T47D (cell line): ENCODE measurements at places on chromosomes 16 and 17.

- DNase-seq = no peak
Measured at GRCh38 chr17:9057310-9057709, 36.0 kb downstream of the NTN1 start.

GRCh38 chr17:69457603-69458002 lies 43.1 kb downstream of the MAP2K6 start:
- DNase-seq = no peak

GRCh38 chr17:71516149-71516548 lies 604.7 kb upstream of the SOX9 start:
- DNase-seq = no peak

- DNase-seq = no peak
Measured at GRCh38 chr16:55908641-55909040, 33.5 kb upstream of the CES5A start.

DNA sequence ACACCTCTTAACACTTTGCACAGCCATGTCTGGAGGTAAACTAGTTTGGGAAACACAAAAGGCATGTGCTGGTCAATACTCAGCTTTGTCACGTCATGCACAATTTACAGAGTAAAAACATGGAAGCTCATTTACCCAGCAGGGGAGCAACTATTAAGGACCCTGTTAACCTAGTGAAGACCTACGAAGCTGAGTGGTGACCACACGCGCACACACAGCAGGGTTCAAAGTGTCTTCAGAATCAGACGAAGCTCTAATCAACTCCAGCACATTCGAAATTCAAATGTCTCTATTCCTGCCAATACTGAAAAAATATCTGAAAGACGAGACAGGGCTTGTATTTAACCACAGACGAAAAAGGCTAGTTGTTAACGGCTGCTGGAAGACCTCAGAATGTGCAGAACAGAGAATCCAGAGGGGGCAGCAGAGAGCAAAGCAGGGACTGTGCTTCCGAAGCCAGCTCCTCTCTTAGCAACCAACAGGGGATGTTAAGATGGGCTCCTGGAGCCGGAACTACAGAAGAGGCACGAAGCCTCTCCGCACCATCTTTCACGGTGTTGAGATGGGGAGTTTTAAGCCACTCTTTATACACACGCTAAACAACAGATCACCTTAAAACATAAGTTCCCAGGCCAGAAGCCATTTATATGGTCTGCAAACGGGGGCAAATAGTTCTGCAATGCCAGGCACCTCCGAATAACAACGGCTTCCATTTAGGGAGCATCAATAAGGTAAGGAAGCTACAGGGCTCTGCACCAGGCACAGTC lies 45.7 kb downstream of the CMTM4 start:
- peak; percentile 67 for DNase-seq

- no peak for DNase-seq
Measured at GRCh38 chr17:69945698-69946185, 129.3 kb upstream of the KCNJ16 start.

DNA sequence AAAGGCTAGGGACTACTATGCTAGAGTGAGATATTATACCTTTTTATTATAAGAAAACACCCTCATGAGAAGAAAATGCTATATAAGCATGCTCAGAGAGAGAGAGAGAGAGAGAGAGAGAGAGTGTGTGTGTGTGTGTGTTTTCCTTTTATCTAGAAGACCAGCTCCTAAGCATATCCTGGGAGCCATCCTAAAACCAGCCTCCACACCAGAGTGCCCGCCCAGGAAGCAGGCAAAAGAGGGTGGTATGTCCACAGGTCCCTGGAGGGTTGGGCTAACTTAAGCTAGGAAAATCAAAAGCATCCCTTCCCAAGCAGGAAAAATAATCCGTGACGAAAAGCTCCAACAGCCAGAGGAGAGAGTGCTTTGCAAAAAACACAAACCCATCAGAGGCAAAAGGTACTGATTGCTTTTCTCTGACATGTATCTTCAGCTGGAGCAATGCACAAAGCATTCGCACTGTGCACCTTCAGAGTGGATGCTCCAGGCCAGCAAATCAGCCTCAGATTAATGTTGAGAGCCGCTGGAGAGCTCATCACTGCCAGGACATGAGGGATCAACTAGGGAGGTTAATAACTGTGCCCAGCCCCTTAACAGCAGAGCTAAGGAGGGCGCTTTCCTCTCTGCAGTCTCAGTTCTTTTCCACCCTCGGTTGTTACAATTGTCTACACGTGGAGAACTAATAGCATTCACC lies 125.1 kb downstream of the SLC39A11 start:
- DNase-seq = no peak

- DNase-seq = no peak
Measured at GRCh38 chr17:27475070-27475673, 18.9 kb downstream of the KSR1 start.

DNA sequence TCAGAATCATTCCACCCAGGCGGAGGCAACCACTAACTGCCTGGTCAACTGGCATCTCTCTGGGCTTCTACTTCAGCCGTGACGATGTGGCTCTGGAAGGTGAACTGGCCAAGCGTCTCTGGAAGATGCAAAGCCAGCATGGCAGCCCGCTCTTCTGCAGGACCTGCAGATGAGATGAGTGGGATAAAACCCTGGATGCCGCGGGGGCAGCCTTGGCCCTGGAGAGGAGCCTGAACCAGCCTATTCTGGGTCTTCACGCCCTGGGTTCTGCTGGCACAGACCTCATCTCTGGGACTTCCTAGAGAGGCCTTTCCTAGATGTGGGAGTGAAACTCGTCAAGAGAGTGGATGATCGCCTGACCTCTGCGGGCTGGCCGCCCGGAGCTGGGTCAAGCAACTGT lies 10.6 kb downstream of the UBB start:
- DNase-seq = no peak

GRCh38 chr16:21663889-21664647 lies at the start of gene OTOA:
Gene OTOA, plus strand, starts transcription at chr16:21663968. Its CDS starts 14,547 bp downstream, at chr16:21678515.
- no peak for DNase-seq

GRCh38 chr17:62827746-62828485 lies 19.8 kb upstream of the MARCHF10 start:
- DNase-seq = no peak

- no peak for DNase-seq
Measured at GRCh38 chr16:49734331-49734730, 121.6 kb downstream of the ZNF423 start.

DNA sequence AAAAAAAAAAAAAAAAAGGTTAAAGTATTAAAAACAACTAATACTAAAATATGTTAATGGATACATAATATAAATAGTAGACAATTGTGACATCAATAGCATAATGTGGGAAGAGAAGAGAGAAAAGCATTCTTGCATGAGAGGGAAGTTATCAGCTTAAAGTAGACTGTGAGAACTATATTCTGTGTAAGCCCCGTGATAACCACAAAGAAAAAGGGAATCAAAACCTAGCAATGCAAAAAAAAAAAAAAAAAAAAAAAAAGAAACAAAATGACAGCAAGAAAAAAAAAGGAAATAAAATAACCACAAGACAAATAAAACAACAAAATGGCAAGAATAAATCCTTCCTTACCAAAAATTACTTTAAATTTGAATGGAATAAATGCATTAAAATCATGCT lies 39.8 kb upstream of the MYLK3 start:
- DNase-seq = no peak

GRCh38 chr16:16075488-16076422 lies 126.3 kb downstream of the ABCC1 start:
- DNase-seq = no peak

DNA sequence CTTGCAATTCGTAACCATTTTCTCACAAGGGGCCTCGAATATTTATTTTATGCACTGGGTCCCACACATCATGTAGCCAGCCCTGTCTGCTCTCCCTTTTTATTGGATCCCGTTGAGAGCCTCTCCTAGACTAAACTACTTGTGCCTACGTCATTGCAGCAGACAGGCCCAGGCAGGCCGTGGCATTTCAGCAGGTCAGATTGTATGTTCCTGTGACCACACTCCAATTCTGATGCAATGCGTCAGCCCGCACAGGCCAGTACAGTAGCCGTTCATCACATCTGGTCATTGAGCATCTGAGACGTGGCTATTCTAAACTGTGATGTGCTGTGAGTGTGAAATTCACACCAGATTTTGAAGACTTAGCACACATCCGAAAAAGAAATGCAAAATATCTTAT lies 42.2 kb downstream of the ABAT start:
- DNase-seq = no peak

GRCh38 chr17:66135896-66136295 lies 56.0 kb downstream of the CEP112 start:
- no peak for DNase-seq

GRCh38 chr17:54992797-54993639 lies 24.5 kb downstream of the STXBP4 start:
- DNase-seq = peak; percentile 75

DNA sequence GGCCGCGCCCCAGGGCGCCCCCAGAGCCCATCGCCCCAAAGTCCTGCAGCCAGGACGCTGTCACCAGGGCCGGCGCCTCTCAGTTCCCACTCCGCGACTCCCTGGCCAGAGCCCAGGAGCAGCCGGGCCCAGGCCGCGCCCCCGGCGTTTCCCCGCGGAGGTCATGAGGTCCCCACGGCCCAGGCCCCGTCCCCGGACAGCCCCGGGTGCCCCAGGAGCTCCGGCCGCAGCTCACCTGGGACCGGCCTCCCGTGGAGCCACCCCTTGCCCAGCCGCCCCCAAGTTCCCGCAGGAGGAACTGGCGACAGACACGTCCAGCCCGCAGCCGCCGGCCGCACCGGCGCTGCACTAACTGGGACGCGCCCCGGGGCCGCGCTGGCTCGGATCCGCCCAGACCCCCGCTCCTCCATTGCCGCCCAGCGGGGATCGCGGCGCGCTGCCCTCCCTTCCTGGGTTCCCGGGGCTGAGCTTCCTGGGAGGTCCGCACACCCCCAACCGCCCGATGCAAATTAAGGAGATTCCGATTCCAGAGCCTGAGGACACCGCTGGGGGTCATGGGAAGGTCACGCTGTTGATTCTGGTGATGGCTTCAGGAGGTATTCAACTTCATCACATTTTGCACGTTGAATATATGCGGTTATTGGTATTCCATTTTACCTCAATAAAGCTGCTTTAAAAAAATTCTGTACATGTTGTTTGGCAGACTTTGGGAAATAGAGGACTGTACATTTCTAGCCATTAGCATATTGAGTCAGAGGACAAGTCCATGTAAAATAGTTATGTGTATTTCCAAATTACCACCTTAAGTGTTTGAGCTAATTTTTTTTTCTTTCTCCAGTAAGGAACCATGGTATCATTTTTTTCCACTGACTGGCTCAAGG lies 9.9 kb downstream of the AHSP start:
- DNase-seq = no peak

DNA sequence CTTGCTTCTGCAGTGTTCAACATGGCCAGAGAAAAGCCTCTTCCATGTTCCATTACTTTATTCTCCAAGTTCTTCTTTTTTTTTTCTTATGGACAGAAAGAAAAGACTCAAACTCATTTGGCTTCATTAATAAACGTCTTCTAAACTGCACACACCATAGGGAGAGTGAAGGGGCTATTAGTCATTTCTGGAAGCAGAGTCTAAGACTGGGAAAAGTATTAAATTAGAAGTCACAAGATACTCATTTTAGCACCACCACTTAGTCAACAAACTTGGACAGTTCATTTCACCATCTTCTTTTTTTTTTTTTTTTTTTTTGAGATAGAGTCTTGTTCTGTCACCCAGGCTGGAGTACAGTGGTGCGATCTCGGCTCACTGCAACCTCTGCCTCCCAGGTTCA lies 52.8 kb downstream of the NOL11 start:
- DNase-seq = no peak

DNA sequence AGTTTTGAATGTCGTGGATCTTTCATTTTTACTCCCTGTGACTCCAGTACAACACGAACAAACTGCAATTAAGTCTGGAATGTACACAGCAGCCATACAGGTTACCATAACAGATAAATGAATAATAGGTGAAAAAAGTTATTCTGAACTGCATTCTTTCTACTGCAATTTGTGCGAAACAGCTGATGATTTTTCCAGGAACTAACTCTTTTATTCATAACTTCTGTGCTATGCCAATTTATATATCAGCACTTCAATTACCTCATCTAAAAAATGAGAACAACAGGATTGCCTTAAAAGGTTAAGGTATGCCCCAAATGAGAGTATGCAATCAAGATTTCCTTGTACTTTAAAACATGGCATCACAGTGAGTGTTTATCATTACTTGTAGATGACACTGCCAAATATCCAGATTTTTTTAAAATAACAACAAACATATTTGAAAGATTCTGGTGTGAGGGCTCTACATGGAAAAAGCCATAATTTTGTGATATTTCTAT lies 238.9 kb downstream of the CDH8 start:
- DNase-seq = no peak

DNA sequence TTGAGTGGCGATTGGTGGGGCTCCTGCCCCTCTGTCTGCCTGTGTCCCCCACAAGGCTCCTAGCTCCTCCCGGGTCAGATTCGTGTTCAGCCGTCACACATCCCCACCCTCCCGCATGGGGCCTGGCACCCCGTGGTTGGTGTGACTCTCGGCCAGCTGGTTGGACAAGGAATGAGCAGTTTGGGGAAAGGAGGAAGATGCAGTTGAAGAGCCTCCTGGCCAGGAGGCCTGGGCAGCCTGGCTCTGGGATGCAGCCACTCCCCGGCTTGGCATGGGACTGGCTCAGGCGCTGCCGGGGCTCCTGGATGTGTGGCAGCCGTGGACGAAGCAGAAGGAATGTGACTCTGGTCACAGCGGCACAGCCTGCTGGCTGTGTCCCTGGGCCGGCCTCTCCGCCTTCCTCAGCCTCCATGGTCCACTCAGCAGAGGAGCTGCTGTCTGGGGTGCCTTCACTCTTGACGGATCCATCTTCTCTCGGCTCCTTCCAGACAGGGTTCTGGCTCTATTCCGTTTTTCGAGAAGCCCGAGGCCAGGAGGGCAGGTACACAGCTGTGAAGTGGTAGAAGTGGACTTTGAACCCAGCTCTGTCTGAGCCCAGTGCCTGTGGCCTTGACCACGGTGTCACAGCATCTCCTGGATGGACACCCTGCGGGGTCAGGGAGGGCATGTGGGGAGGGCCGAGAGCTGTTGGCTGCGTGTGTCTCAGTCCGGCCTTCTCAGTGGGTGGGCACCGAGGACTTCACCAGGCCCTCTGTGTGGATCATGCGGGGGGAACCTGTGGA lies 2.1 kb downstream of the TRAF7 start:
- no peak for DNase-seq

DNA sequence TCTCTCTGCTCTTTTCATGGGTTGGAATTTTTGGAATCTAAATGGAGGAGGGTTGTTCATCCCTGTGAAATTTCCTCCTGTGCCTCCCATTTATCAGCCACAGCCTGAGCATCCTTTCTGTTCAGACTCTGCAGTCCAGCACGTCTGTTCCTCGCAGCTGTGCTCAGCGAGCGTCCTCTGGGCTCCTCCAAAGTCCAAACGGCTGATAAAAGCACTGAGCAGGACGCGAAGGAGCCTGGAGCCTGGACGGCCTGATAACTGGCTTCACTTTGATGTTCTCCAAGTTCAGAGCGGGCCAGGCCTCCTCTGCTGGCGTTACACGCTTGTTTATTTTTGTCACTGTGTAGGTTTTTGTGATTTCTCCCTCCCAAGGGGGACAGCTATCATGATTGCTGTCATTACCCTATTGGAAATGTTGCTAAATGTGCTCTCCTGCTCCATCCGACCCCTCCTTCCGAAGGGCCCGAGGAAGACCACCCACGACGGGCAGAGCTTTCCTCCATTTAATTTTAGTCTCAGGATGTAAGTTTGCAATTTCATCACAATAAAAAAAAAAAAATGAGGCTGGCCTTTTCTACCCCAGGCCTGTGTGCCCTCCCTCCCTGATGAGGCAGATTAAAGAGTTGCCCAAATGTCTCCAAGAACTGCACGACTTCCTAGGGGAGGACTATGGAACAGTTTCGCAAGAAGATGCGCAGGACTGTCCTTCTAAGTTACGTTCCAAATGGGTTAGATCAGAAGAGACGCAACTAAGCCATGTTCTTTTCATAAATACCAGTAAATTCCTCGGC lies 290.5 kb upstream of the FOXF1 start:
- DNase-seq = no peak

- DNase-seq = no peak
Measured at GRCh38 chr17:31266042-31266441, 31.0 kb downstream of the OMG start.
